ENCODE measurements at places on chromosomes 3 and 15.

GRCh38 chr15:65819563-65819960 is 27.5 kb upstream of the DENND4A start:
- no peak for DNase-seq

- DNase-seq, result no peak
These were observed 471.2 kb upstream of the CCDC54 start for GRCh38 chr3:106906074-106906473.

- DNase-seq, result no peak
These were observed 592.7 kb upstream of the SEMA6D start for GRCh38 chr15:47124430-47125102.

DNA sequence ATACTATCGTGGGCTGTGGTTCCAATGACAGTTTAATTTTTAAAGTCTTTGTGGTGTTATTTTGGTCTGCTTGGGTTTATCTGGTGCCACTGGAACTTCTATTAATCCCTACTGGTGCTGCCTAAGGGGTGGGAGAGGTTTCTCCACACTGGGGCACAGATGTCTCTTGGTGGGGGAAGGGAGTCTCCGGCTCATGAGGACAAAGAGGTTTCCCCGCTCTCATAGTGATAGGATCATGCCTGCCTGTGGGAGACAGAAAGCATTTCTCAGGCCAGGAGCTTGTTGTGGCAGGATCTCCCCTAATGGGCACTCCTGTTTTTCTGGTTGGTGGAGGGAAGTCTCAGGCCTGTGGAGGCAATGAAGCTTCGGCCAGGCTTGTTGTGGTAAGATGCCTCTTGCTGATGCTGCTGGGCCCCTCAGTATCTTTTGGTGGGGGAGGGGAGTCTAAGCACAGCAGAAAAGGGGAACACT is 84.3 kb upstream of the THRB start:
- no peak for DNase-seq

GRCh38 chr3:181917027-181917426 is 205.3 kb downstream of the SOX2 start:
- DNase-seq, result no peak

GRCh38 chr3:103992469-103992868 is 1374.2 kb upstream of the ALCAM start:
- no peak for DNase-seq

DNA sequence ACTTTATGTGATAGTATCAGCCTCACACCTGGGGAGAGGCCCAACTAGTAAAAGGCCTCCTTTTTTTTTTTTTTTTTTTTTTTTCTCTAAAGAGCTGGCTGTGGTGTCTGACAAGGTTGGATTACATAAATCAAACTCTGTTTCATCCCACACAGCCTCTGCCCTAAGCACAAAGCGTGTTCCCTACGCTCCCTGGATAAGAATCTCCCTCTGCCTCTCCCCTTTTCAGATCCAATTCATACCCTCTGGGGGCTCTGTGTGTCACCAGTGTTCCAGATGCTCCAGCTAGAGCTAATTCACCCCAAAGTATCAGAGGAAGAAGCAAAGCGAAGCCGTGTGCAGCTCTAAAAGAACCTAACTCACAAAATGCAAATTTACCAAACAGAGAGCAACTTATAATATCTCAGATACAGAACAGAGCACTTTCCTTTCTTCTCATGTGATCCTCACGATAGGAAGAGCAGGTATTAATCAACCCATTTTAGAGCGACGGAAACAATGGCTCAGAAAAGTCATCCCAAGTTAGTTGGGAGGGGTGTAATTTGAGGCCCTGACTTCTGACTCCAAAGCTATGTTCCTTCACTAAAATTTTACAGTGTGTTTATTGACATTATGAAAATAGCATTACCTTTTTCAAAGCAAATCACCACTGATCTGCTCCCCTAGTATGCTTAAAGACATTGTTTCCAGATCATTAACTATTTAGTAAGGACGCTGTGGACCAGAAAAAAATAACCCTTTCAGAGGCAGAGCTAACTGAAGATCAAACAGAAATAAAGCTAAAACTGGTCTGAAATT is 12.4 kb downstream of the BMF start:
- DNase-seq, result no peak

- no peak for DNase-seq
These were observed 244.3 kb downstream of the NR2F2 start for GRCh38 chr15:96574782-96575181.

- DNase-seq, result no peak
These were observed 7.2 kb downstream of the ARID3B start for GRCh38 chr15:74548241-74548640.

- no peak for DNase-seq
These were observed 19.7 kb downstream of the PLD1 start for GRCh38 chr3:171790574-171790897.

GRCh38 chr3:30181178-30181465 is 425.3 kb upstream of the TGFBR2 start:
- DNase-seq, result no peak

DNA sequence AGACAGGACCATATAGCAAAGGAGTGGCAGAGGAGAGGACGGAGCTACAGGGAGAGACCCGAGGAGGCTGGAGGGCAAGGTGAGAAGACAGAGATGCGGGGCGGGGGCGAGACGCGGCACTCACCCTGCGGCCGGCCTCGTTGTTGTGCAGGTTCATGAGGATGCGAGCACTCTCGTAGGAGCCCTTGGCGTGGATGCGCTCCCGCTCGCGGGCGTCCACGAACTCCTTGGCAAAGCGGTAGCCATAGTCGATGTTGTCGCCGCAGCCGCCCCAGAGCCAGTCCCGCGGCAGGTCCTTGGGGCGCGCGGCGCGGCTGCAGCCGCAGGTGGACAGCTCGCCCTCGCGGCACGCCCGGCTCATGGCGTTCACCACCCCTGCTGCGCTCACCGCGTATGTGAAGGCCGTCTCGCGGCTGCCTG is 12.9 kb downstream of the WNT5A start:
- no peak for DNase-seq

- DNase-seq, result no peak
These were observed 915.1 kb downstream of the MCTP2 start for GRCh38 chr15:95146481-95146880.

DNA sequence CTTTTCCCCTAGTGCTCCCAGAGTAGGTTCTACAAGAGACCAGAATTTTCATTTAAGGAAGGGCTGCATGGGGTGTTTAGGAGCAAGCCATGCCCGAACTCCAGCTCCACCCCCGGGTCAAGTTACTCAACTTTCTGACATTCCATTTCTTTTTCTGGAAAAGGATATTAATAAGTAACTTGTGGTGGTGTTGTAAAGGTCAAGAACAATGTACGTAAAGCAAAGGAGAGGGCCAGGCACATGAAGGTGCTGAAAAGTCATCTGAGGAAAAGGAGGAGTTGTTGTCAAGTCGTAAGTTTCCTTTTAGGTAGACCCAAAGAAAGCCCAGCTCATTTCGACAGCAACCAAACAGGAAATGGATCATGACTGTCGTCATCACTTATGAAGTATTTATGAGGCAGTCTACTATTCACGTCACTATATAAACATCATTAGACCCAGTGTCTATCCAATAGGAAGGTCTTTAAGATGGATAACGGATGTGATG is 319.6 kb upstream of the IL12A start:
- no peak for DNase-seq

GRCh38 chr3:171415070-171415469 is 45.1 kb downstream of the TNIK start:
- no peak for DNase-seq

GRCh38 chr15:38524156-38524555 is 40.5 kb downstream of the RASGRP1 start:
- no peak for DNase-seq

DNA sequence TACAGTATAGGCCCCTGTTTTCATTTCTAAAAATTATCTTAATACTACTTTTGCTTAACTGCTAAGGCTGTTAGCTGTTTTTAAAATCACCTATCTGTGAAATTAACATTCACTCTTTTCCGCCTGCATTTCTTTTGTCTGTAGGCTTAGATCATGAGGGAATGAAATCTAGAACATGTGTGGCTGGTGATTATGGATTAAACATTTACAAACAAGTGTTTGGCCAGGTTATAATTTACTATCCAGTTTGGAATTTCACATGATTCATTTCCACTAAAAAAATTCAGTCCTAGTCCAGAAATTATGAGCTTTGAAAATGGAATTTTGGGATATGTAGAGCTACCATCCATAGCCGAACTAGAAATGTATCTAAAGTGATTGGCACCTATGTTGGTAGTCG is 39.1 kb downstream of the GOLM2 start:
- DNase-seq, result no peak

- no peak for DNase-seq
These were observed 32.2 kb downstream of the ANAPC13 start for GRCh38 chr3:134453631-134454030.

DNA sequence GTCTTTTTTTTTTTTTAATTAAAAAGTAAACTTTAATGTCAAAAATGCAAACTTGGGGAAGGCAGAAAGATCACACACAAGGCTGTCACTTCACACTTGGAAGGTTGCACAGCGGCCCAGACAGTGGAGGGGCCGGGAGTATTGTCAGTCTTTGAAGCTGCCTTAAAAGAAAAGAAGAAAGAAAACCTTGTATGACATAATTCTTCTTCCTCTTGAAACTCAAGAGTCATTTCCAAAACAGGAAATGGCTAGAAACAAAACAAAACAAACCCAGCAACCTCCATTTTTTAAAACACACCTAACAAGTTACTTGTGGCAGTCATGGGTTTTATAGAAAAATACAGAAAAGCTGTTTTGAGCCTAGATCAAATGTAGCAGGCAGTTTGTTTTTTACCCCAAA is 68.1 kb upstream of the MAGI1 start:
- no peak for DNase-seq

- DNase-seq, result no peak
These were observed 74.6 kb downstream of the ZBTB20 start for GRCh38 chr3:115072265-115073021.

DNA sequence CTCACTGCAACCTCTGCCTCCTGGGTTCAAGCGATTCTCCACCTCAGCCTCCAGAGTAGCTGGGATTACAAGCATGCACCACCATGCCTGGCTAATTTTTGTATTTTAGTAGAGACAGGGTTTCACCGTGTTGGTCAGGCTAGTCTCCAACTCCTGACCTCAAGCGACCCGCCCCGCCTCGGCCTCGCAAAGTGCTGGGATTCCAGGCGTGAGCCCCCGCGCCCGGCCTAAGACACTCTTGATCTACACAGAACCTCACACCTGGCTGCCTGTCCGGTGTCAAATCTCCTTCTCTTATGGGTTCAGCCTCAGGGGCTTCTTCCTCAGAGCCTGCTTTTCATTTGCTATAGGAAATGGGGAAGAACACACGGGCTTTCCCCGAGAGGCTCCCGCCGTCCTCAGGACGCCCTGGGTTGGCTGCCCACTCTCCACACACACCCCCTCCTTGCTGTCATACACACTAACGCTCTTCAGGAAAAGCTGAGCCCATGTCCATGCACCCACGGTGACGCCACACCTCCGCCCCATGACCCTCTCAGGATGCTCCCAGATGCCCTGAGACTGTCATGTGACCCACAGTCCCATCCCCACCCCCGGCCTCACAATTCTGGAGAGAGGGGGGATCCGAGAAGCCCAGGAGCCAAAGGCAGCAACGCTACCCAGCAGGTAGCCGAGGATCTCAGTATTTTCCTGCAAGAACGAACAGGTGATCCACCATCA is 10.4 kb downstream of the TMEM44 start:
- no peak for DNase-seq

- DNase-seq, result no peak
These were observed 6.5 kb downstream of the A4GNT start for GRCh38 chr3:138125548-138126221.

GRCh38 chr3:124763644-124764358 is 33.5 kb downstream of the UMPS start:
- DNase-seq, result no peak

DNA sequence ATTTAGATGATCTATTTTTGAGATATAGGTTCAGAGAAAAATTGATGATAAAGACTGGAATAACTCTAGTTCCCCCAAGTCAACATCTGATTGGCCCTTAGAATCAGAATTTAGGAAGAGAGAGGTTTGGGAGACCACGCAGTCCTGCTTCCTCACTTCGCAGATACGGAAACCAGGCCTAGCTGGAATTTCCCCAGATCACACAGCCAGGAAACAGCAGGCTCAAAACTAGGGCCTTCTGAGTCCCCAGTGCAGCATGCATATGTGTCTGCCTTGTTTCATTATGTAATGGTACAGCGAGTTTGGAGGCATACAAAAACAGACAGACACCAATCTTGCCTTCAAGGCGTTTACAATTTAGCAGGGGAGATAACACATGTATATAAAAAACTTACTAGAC is 177.1 kb upstream of the ICE2 start:
- no peak for DNase-seq

- DNase-seq, result no peak
These were observed 10.1 kb downstream of the LYSMD2 start for GRCh38 chr15:51727141-51727897.

- no peak for DNase-seq
These were observed 239.0 kb upstream of the LRTM1 start for GRCh38 chr3:55166576-55167555.

DNA sequence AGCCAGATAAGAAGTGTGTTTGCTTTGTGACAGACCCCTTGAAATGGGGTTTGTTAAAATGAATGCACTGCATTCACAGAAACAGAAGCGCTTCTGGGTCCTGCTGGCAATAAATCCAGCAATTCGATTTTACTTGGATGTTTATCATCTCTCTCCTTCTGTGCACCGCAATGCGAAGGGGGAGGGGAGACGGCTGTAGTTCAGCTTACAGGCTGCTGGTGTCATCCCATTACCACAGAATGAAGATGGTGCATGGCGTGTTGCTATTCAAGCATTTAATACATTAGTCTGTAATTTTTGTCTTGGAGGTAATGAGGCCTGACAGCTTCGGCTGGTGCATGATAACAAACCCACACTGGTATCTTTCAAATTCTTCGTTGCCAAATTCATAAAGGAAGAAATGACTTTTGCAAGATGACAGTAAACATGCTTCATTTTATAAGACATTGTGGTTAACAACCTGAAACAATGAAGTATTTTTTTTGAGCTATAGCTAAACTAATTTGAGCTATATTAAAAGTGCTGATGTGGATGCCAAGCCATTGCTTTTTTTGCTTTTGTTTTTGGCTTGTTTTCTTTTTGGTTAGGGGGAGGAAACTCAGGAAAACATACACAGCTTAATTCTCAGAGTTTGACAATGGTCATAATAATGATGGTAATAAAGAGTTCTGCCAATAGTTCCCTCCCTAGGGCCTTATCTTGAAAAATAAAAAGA is 418.3 kb downstream of the OTOL1 start:
- no peak for DNase-seq

GRCh38 chr3:102114264-102114979 is 265.1 kb downstream of the NFKBIZ start:
- DNase-seq, result no peak

DNA sequence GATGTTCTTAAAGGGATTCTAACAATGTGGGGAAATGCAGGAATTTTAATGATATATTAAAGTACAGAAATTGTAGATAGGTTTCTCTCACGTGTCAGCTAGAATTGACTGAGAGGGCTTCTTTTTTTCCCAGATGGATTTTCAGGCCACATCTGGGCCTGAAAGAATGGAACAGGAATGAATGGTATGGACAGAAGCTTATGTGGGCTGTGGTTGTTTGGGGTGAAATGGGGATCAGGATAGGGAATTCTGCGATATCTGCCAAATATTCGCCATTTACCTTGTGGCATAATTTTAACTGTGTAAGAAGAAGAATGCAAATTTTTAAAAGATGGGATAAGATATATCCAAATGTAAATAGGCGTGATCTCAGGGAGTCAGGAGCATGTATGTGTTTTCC is 45.4 kb upstream of the FAM98B start:
- no peak for DNase-seq
